ENCODE measurements at places on chromosomes 3 and 15.

DNA sequence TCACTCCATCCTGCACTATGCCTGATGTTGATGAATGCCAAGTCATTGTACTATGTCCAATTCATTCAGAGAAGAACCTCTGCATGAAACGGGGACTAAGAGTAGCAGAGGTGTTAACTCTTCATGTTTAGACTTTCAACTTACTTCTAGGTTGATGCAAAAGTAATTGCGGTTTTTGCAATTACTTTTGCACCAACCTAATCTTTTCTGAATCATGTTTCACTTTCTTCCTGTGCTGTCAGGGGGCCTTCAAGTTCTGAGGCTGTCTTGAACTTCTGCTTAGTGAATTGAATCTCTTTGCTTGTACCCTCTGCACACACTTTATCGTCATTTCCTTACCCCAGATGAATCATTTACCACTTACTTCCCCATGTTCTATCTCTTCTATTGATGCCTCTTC lies 636.2 kb downstream of the NAALADL2 start:
- no peak for DNase-seq

DNA sequence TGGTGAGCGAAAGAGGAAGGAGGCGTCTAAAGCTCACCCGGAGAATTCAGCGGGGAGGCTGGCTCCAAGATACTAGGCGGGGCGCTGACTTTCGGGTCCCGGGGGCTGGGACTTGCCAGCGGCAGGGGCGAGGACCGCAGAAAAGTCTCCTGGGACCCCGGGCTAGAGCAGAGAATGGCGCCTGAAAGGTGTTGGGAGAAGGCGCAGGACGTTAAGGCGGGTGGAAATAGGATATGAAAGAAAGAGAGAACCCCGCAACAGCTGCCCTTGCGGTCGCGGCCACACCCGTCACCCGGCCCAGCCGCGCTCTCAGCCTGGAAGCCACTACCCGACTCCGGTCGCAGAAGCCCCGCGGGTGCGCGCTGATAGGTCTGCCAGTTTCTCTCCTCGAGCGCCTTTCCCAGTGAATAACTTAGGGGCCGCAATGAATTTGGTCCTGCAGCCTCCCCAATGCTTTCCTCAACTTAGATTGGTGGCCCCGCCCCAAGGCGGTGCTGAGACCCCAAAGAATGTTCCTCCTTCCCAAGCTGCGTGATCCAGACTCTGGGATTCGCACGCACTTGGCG lies 604 bp downstream of the LTK start:
- no peak for DNase-seq

DNA sequence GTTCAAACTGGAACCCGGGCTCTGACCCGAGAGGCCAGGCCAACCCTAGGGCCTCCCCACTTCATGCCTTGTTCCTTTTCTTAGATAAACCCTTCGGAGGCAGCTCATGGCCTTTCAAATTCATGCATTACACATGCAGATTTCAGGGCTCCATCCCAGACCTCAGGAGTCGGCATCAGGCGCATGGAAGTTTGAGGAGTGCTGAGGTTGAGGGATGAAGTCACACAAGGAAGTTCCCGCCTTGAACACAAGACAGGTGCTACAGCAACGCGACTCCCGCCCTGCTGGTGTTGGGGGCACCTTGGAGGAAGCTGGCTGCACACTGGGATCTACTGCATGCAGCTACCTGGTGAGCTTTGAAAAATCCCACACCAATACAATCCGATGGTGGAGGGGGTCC lies 245.2 kb upstream of the LYSMD4 start:
- no peak for DNase-seq

- no peak for DNase-seq
Observed at GRCh38 chr3:64067506-64068346, 44.4 kb upstream of the PSMD6 start.

- no peak for DNase-seq
Observed at GRCh38 chr3:54878145-54878544, 49.7 kb downstream of the LRTM1 start.

DNA sequence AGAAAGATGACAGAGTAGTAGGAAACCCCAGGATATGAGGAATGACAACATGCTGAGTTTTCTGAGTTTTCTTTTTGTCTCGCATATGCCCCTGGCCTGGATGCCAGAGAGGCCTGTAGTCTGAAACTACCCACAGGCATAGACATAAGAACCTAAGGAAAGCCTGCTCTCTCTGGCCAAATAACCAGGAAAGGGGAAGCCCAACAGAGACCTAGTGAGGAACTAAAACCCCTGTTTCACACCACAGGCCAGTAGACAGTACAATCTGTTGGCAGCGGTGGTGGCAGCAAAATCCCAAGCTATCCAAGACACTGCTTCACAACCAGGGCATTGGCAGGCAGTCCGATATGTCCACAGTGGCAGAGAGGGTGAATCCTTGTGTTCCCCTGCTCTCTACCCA lies 55.0 kb upstream of the DCP1A start:
- DNase-seq, result no peak

GRCh38 chr15:92662762-92663161 lies 7.2 kb upstream of the FAM174B start:
- DNase-seq, result no peak

DNA sequence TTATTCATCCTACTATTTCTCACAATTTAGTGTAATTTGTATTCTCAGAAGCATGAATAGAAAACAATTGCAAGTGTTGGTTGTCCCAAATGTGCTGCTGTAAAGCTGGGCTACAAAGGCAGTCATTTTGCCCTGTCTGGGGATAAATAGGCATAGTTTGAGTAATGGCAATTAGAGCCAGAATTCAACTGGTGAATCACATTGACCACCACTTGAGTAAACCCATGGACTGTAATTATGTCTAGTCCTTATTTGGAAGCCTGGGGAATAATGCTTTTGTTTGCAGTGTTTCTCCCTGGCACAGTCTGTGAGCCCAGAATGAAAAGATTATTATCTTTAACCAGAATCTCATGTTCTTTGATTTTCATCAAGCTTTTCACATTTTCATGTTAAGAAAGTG lies 30.5 kb upstream of the CHL1 start:
- peak; percentile 46 for DNase-seq
